ENCODE measurements at places on chromosomes 16 and 17. TPM values are rescaled to one million over a fixed set of nuclear protein-coding genes. Genes with fewer than 3 reads are reported as not detected.

Gene SRCIN1
- total RNA-seq: 0.19 TPM

Gene DBNDD1
- total RNA-seq: 28.9 TPM

Gene B4GALNT2
- not detected for total RNA-seq

Gene HS3ST3B1
- 14.2 TPM for total RNA-seq

Gene STXBP4
- total RNA-seq: 12.8 TPM

Gene MYL11
- total RNA-seq: not detected

Gene SP2
- 2.5 TPM for total RNA-seq

GRCh38 chr17:31608659-31609254, 217.3 kb downstream of the RAB11FIP4 start:
- peak; percentile 66 for DNase-seq

DNA sequence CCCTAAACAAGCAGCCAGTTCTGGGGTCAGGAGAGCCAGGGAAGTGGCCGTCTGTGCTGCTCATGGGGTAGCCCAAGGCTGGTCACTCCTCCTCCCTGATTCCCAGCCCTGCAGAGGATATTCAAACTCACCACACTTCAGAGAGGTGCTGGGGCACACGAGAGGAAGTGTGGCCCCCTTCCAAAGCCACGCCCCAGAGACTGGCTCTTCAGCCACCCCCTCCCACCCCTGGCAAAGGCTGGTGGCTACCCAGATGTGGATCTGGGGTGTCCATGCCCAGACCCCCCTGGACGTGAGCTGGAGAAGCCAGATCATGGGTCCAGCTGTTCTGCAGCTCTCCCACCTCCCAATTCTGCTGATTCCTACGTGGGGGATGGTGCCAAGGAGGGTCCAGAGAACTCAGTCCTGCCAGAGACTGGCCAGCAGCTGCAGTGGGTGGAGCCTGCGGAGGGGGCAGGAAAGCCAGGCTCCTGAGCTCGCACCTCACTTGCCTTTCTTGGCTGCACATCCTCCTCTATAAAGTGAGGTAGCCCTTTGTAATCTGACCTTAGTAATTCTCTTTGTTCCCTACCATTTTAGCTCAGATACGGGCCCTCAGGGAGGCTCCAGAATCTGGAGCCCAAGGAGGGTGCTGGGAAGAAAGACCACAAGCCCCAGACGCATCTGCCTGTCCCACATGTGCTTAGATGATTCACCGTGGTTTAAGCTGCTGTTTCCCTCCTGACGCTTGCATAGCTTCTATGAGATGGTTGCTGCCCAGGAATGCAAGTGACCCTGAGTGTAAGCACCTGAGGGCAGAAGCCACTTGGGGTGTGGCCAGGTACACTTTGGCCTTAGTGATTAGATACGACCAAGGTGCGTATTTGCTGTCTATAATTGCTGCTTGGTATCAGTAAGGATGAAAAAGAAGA, 15.3 kb downstream of the SDK2 start:
- DNase-seq: peak; percentile 13

GRCh38 chr16:11679941-11680911, 12.0 kb downstream of the SNN start:
- DNase-seq: no peak

- DNase-seq: peak; percentile 63
Measured at GRCh38 chr16:66928702-66929388, 3.5 kb upstream of the RRAD start.

DNA sequence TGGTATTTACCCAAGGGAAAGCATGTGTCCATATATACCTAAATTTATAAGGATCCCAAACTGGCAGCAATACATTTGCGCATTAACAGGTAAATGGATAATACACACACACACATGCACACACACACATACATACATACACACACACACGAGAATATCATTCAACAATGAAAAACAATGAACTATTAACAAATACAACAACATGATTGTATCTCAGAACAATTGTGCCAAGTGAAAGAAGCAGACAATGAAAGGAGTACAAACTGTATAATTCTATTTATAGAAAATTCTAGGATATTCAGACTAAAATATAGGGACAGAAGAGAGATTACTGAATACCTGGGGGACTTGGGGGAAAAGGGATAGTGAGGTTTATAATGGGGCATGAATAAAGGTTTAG, 323.0 kb downstream of the KCNJ2 start:
- no peak for DNase-seq

DNA sequence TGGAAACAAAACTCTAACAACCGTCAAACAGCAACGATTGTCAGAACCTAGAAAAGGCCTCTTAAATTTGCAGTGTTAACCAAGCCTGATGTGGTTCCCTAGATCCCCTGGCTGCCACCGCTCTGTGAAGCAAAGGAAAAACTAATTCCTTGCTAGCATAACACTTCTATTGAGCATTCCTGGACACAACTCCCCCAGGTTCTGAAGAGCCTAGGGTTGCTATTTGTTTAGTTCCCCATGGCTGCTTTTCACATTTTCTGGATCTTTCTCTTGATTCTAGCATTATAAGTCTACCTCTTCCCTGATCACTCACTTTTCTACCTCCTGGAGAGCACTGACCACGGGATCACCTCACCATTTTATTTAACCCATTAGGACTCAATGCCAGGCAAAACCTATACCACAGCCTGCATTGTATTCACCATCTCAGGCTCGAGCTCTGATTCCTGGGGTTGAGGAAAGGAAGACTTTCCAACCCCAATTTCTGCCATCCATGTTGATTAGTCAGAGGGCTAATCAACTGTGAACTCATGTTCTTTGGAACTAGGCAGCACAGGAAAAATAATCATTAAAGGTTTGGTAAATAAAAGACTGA, 692 bp upstream of the KCNJ16 start:
- DNase-seq: no peak

DNA sequence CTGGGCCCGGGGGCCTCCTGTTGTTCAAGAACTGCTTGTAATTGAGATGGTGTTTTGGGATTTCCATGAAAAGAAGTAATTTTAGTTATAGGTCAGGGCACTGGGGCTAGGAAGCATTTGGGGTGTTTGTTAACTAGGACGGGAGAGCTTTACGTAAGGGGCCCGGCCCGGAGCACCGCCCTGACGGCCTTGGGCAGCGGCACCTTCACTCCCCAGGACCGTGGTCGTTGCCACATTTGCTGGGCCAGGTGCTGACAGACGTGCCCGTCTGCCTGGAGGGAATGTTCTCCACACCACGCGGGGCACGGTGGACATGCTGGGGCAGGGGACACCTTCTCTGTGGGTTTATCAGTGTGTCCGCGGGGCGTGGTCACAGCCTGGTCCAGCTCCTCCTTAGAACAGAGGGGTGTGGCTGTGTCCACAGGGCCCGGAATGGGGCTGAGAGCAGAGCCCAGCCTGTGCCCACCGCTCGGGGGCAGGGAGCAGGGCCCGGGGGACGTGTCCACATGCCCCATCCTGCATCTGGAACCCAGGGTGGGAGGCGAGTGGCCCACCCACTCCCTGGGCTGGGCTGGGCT, 57.7 kb downstream of the BAIAP2 start:
- DNase-seq: no peak

DNA sequence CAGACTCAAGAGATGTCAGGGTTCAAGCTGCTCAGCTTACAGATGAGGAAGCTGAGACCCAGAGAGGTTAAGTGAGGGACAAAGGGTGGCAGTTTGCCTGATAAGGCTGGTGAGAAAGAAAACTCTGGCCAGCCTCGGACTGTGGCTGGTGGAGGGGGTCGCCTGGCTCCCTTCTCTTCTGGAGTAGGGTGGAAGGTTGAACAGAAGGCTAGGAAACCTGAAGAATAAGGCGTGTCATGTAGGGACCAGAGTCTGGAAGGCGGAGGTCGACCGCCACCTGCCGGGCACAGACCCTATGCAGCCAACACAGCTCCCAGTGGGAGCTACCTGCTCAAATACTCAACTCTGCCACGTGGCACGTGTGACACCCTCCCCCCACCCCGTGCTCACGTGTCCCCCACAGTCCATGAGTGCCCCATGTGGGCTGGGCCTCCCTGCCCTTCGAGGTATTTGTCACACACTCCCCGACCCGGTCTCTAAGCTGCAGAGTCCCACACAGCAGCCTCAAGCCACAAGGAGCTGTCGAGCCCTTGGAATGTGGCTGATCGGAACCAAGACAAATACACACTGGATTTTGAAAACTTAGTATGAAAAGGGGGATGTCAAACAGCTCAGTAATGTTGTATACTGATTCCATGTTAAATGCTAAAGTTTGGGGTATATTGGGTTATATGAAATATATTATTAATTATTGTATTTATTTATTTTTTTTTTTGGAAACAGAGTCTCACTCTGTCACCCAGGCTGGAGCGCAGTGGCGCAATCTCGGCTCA, 11.8 kb downstream of the HID1 start:
- DNase-seq: no peak

GRCh38 chr17:18028952-18029540, 9.9 kb downstream of the ATPAF2 start:
- DNase-seq: no peak

- peak; percentile 65 for DNase-seq
Measured at GRCh38 chr17:48804936-48805411, 12.1 kb downstream of the TTLL6 start.

DNA sequence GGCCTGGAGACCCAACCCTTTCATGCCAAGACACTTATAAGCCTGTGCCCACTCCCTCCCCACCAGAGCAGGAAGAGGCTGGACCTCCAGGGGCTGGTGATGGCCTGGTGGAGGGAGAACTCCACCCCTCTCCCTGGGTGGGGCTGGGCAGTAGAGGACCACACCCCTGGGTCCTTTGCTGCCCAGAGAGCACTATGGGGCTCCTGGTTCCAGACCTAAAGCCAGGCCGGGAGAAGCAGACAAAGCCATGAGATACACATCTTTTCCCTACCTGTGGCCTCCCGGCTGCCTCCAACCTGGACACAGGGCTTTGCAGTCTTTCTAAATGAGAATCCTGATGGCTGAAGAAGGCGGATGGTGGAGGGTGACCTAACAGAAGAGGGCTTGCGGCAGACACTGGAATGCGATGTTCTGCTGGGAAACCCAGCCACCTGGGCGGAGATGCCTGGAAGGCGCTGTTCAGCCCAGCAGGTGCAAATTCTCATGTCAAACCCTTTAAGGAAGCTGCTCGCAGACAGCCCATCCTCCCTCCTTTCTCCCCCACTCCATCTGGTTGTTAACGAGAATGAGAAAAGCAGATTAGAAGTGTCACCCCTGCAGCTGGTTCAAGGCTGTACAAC, 43.9 kb upstream of the KIFC3 start:
- peak; percentile 47 for DNase-seq

Data from A172 (cell line).